ENCODE measurements at places on chromosomes 13 and 19.

DNA sequence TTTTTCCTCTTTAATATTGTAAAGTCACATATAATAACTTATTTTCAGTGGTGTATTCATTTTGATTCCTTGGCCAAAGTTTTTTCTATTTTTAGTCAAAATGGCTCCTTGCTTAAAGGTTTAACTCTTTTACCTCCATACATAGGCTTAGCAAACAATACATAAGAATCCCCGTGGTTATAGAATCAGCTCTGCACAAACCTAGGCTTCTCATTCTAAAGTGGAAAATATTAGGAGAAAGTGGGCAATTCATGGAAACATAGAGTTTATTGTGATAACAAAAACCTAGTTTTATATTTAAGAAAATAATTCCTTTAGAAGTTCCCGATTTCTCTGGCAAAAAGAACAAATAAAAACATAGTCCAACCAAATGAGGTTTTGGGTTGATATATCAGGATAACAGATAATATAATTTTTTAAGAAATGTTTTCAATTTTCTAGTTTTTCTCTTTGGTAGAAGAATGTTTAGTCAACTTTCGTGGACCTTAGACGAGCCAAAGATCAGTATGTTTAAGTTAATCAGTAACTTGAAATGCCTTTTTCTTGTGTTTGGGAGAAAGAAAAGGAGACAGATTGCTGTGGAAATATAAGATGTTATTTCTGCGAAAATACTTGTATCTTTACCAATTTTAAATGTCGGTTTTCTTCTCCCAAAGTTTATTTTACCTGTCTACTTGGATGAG is 93.4 kb upstream of the KLF12 start:
- no peak for DNase-seq

DNA sequence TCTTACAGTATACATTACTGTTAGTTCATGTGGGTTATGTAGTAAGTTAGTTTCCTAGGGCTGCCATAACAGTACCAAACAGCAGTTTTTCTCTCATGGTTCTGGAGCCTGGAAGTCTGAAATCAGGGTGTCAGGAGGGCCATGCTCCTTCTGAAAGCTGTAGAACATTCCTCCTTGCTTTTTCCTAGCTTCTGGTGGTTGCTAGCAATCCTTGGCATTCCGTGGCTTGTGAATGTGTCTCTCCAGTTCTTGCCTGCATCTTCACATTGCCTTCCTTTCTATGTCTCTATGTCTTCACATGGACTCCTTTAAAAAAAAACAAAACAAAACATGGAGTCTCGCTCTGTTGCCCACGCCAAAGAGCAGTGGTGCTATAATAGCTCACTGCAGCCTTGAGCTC is 95.4 kb downstream of the WDFY2 start:
- no peak for DNase-seq

- no peak for DNase-seq
Observed at GRCh38 chr19:31533114-31533513, 183.9 kb upstream of the TSHZ3 start.

- no peak for DNase-seq
Observed at GRCh38 chr13:99027260-99027659, 49.4 kb upstream of the DOCK9 start.

- peak; percentile 97 for DNase-seq
Observed at GRCh38 chr19:11848594-11849469, at the start of gene ZNF439. ZNF439 (plus strand) TSS chr19:11848726; CDS start chr19:11848868, 142 bp downstream.

DNA sequence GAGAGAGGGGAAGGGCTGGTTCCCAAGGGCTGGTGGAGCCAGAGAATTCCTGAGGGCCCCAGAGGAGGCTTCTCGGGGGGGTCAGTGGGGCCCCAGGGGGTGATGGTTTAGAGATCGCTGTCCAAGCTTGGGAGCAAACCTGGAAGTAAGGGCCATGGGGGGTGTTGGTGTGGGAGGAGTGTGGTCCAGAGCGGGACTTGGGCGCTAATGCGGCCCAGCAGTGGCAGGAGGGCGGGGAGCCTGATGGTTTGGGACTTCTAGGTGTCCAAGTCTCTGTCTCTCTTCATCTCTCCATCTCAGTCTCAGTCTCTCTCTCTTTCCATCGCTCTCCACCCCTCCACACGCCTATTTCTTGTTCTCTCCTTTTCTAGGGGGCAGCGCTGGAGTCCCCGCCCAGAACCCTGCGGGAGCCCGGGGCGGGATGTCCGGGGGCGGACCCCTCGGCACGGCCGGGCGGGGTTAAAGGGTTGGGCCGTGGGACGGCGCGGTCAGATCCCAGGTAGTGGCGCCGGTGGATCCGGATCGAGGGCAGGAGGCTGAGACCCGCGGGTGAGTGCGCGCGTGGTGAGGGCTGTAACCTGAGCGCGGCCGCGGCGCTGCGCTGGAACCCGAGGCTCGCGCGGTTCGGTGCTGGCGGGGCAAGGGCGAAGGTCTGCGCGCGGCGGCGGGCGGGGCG is at the start of gene CYP4F22:
Gene CYP4F22, plus strand, starts transcription at position 491 of the 676 bp plus-strand sequence. CDS start 16,812 bp downstream, outside the sequence.
- no peak for DNase-seq

DNA sequence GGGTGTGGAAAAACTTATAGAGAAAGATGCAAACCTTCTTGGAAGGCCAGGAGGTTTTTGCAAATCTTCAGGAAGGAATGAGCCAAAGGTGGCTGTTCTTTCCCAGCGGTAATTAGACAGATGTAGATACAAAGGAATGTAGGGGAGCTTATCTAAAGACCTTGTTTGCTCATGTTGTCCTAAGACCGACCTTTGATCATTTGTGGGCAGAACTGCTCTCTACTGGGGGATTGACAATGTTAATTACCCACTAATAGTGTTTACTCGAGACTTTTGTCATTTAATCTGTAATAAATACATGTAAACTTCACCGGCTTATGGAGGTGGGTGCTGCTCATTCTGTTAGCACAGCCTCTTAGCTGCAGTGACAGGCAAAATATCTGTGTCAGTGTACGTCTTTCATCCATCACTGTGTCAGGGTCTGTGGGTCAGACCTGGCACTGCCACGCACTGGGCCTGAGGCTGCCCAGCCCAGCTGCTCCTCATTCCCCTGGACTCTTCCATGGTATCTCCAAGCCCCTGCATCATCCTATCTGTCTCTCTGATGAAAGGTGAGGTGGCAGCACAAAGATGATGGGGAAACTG is 68.3 kb downstream of the ZNF431 start:
- DNase-seq: no peak

- no peak for DNase-seq
Observed at GRCh38 chr13:34401696-34402095, 540.4 kb upstream of the NBEA start.

All from DND-41 (cell line).